ENCODE measurements at places on chromosomes 5 and 9. TPM values are rescaled to one million over a fixed set of nuclear protein-coding genes. Genes with fewer than 3 reads are reported as not detected.

DNA sequence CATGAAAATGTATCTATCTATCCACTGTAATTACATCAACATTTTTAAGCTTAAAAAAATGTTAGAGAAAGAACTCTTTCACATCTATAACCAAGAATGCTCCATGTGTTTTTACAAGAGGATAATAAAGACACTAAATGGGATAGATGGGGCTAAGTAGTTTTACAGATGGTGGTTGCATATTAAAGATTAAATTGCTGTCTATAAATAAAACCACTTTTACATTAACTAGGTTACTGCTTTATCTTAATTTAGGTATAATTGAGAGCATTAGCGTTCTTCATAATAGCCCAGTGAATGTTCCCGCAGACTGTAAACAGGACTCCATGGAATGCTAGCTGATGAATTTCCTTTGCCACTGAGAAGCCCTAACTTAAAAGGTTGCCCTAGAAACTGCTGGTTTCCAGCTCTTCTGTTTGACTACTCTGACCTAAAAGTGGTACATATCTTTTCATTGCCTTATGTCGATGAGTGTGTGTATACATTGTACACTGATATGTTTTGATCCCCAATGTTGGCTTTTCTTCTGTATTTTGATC is 117.9 kb downstream of the SGCD start:
- no peak for DNase-seq

GRCh38 chr5:154285661-154286408 is 95.3 kb downstream of the GALNT10 start:
- DNase-seq = peak; percentile 25

DNA sequence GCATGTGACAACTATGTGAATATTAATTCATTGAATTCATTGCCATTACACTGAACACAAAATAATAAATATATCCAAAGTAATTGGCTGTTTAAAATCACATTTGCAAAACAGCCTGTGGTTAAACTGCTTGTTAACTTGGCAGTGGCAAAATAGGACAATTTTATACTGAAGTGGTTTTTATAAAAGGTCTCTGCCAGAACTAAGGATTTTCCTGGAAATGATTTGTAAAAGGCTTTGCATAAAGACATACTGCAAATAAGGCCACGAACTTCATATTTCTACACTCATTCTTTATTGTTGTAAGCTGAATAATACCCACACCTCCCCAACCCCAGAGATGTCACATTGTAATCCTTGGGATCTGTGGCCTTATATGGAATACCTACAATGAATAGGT is 370.3 kb upstream of the RGMB start:
- no peak for DNase-seq

DNA sequence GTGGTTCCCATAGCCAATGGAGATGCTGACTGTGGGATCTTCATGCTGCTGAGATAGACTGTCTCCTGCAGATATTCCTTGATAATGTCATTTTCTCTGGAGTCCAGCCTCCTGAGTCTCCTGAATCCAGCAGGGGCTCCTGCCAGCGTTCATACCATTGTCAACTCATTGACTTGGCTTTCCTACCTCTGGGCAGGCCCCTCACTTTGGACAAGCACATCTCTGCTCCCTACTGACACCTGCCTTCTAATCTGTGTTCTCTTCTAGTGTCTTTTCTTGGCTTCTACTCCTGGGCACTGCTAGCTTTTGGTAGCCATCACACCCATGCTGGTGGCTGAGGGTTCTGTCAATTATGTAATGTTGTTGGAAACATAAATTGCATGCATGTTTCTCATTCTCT is 138.0 kb downstream of the ADCY2 start:
- DNase-seq = no peak

DNA sequence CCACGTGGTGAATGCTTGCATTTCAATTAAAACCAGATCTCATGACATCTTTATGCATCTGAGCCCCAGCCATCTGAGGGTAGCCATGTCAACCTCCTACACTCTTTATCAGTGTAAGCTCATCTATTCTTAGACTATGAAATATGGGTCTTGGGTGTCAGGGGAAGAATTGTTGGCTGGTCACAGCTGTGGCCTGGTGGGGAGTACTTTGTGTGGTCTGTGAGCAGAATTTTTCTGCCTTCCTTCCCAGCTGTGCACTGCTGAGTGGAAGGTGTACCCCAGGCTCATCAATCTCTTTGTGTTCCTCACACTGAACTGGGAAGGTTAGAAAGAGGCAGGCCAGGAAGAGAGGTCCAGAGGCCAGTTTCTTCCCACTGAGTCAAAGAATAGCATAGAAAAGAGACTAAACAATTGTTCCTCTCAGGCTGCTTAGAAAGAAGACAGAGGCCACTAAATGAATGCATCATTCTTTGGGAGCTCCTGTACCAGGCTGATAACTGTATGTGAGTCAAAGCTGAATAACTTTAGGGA is 202.7 kb upstream of the RGMB start:
- DNase-seq = no peak

DNA sequence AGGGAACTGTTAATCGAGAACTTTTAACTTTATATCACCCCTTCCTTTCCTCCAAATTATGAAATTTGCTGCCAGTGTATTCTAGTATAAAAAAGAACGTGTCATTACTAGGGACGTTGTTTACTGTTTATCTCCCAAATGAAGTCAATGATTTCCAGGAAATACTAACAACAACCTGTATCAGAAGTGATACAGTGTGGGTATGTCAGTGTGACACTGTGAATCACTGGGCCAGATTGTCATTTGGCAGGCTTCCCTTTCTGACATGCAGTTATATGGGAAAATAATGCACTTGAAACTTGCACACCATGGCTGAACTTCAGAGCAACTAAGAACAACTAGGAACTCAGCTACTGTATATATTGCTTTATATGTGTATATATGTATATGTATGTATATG is 12.6 kb downstream of the ZNF462 start:
- no peak for DNase-seq

- no peak for DNase-seq
These were observed 41.7 kb upstream of the ZNF354B start for GRCh38 chr5:178818094-178818493.

- no peak for DNase-seq
These were observed 48.4 kb upstream of the FABP6 start for GRCh38 chr5:160180931-160181330.

GRCh38 chr5:33330426-33330825 is 110.3 kb upstream of the TARS1 start:
- DNase-seq = no peak

GRCh38 chr9:120863833-120864232 is 13.2 kb downstream of the PHF19 start:
- no peak for DNase-seq

DNA sequence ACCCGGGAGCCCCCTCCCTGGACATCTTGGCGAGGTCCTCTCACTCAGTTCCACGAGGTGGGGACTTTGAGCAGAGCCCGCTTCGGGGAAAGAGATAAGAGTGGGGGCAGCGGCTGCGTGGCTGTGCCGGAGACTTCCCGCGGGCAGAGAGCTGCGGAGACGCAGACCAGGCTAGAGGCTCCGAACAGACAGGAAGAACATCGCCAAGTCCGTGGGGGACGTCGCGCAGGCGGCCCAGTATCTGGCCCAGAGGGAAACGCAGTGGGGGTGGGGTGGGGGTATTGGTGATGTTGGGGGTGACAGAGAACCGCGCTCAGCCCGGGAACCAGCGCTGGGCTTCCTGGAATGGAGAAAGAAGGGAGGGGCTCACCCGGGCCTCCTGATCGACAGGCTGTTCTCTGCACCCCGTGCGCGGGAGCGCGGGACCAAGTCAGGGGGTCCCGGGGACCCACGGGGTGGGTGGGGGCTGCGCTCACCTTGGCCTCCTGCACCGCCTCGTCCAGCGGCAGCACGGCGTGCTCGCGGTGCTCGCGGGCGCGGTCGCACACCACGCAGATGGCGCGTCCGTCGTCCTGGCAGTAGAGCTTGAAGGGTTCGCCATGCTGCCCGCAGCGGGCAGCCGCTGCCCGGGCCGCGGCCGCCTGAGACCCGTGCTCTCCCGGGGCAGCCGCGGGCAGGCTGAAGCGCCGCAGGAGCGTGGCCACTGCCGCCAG is 727 bp downstream of the TRIM7 start:
- peak; percentile 57 for DNase-seq

GRCh38 chr5:53095931-53096525 is 13.5 kb downstream of the MOCS2 start:
- peak; percentile 35 for DNase-seq

DNA sequence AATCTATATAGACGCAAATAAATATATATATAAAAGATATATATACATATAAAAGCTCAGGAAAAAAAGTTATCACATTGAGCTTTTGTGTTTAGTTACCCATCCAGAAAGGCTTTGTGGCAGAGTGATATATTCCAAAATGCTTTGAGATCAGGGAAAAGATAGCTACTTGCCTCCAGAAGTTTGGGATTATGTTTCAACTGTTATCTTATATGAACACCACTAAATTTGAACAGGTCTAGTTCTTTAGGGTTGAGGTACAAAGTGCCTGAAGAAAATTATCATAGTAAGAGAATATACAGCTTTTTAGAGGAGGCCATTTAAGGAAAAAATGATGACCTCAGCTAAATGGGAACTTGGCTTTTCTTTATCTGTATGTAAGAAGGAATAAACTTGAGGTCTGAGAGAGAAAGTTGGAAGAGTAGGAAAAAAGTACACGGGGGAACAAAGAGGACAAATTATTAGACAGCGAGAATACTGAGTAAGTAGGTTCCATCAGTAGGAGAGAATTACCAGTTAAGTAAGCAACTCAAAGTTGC is 2.4 kb downstream of the ERP44 start:
- DNase-seq = no peak

- DNase-seq = no peak
These were observed 714.5 kb upstream of the WWC1 start for GRCh38 chr5:167576897-167577296.

DNA sequence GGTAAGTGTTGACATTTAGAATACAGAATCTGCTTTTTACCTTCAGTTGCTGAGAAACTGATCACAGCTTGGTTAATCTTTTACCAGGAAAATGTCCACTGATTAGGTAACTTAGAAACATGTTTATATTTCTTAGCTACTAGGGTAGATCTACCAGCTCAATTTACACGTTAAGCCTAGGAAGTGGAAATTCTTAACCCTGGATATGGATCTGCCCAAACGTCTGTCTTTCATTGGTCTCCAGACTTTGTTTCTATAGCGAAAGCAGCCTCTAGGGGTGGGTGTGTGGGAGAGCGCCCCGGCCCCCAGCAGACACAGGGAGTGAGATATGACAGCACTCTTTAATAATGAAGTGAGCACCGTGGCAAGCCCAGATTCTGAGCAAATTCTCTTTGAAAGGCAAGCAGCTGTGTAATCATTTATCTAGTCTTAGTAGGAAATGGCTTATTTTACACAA is 141.6 kb upstream of the ZNF608 start:
- DNase-seq = no peak

GRCh38 chr9:136832581-136832980 is 9.7 kb upstream of the AJM1 start:
- no peak for DNase-seq

- DNase-seq = no peak
These were observed 14.0 kb upstream of the GSN start for GRCh38 chr9:121253821-121254501.

DNA sequence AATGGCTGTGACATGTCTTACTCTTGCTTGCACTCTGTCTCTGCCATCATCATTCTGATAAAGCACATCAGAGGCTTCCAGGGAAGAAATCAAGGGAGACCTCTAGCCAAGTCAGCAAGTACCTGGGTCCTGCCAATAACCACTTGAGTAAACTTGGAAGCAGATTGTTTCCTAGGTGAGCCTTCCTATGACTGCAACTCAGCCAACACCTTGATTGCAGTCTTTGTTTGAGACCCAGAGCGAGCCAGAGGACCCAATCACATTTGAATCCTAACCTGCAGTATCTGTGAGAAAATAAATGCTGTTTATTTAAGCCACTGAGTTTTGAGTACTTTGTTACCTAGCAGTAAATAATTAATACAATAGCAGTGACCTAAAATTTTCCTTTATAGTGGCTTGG is 356.8 kb upstream of the CHD1 start:
- no peak for DNase-seq

DNA sequence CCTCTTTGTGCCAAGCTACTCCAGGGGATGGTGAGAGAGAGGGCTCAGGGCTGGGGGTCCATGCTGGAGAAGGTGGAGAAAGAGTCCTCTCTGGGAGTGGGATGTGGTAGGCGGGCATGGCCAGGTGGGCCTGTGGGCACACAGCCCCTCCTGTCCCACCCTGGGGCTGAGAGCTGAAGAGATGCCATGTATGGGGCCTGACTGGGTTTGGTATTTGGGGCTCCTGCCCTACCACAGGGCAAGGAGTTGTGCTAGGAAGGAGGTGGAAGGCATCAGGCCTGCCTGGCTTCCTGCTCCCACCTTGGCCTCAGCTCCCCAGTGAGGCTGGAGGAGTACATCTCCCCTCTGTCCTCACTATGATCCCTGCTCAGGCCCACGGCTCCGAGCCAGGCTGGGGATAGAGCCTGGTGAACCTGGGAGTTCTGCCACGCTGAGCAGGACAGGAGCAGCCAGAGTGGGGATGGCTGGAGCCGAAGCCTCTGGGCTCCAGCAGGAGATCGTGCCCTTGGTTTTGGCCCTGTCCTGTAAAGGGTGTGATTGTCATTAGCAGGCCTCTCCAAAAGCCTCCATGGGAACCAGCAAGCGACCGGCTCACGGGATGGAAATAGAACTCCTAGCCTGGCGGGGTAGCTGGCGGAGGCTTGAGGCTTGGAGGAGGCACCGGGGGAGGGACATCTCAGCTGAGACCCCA is 75.5 kb downstream of the CACNA1B start:
- DNase-seq = no peak

GRCh38 chr5:153476767-153477166 is 13.7 kb upstream of the GRIA1 start:
- DNase-seq = peak; percentile 71

- no peak for DNase-seq
These were observed 63.1 kb downstream of the RCL1 start for GRCh38 chr9:4855841-4856240.

GRCh38 chr9:119289740-119290433 is 79.3 kb downstream of the BRINP1 start:
- peak; percentile 12 for DNase-seq

The CCNG1 gene
- total RNA-seq = 134 TPM

The CNTNAP3B gene
- total RNA-seq = 12.2 TPM

The DIPK1B gene
- total RNA-seq = 11.5 TPM

The CCNI2 gene
- 0.27 TPM for total RNA-seq

The WNT8A gene
- not detected for total RNA-seq

The REEP5 gene
- 18.5 TPM for total RNA-seq

The CYSRT1 gene
- total RNA-seq = 0.89 TPM

The CDH6 gene
- total RNA-seq = 242 TPM

The SPINK4 gene
- not detected for total RNA-seq

The SURF2 gene
- total RNA-seq = 28.5 TPM

The GMCL2 gene
- not detected for total RNA-seq

The AGTPBP1 gene
- total RNA-seq = 22.5 TPM

The FBXO10 gene
- total RNA-seq = 0.84 TPM

The CTNND2 gene
- total RNA-seq = not detected

The NDST1 gene
- 142 TPM for total RNA-seq

The C9orf40 gene
- 9.6 TPM for total RNA-seq
